ENCODE measurements at places on chromosomes 12 and 14.

DNA sequence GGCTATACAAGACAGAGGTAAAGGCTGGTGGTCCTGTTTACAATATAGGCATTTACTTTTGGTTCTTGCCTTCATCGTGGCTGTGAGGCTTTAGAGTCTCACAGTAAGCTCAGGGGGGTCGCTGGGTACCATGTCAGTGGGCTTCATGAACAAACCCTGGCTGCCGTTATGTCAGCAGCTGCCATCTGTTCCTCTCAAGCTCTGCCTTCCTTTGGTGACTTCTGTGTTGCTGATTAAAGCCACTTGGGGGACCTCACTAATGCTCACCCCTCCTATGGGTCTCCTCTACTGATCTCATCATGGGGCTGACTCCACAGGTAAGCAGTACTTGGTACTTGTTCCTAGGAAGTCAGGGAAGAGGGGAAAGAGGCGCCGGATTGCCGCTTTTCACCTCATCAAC is 268.7 kb downstream of the TTC6 start:
- DNase-seq = no peak

- DNase-seq = no peak
Measured at GRCh38 chr14:83101846-83102245, 1568.2 kb upstream of the SEL1L start.

DNA sequence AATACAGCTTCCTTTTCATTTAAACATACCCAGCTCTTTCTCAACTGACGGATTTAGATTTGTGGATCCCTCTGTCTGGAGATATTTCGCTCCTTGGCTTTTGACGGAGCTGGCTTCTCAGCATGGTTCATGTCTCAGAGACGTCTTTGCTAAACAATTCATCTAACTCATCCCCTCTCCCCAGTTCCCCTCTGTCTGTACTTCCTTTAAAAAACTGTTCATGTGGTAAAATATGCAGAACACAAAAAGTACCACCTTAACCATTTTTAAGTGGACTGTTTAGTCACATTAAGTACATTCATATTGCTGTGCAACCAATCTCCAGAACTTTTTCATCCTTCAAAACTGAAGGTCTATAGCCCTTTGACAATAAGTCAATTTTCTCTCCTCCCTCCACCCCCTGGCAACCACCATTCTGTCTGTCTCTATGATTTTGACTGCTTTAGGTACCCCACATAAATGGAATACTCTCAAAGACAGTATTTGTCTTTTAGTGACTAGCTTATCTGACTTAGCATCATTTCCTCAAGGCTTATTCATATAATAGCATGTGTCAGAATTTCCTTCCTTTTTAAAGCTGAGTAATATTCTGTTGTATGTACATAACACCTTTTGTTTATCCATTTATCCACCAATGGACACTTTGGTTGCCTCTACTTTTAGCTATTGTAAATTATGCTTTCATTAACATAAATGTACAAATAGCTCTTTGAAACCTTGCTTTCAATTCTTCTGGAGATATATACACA is 399.8 kb upstream of the SOX5 start:
- no peak for DNase-seq

- no peak for DNase-seq
Measured at GRCh38 chr12:57203791-57204190, 12.8 kb upstream of the NXPH4 start.

DNA sequence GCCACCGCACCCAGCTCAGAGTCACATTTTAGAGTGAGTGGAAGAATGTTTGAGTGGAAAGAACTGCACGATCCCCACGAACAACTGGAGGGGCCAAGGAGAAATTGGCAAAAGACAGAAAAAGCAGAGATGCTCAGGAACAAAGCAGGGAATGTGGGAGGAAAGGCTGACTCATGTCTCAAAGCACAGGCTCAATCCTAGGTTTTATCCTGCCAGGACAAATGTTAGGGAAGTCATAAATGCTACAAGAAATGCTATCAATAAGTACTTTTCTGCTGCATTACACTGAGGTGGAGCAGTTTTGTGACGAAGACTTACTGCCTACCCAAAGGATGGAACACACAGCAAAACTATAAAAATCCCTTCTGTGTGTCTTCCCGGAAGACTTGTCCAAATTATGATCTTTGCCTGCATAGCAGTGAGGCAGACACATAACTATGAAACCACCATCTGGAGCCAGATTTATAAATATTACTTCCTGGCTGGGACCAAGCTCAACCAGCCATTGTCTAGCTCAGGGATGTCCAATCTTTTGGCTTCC is 26.7 kb downstream of the NIN start:
- no peak for DNase-seq

GRCh38 chr14:51202914-51203665 is 37.0 kb upstream of the TMX1 start:
- no peak for DNase-seq

DNA sequence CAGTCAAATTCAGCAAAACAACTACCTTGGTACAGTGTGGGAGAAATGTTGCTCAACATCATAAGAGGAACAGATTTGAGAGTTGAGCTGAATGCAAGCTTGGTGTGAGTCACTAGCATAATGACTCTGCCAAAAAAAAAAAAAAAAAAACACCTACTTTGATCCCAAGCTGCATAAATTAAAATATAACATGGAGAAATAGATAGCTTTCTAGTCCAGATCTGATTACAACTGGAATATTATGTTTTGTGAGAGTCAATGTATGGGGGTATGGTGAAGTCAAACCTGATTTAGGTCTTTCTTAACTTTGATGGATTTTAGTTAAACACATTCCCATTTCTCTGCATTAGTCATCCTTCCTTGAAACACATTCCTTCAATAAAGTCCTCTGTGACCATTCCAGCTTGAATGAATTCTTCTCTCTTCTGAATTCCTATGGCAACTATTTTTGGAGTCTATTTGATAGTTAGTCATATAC is 188.1 kb downstream of the SLC5A8 start:
- no peak for DNase-seq

GRCh38 chr12:89156862-89157262 is 195.4 kb downstream of the DUSP6 start:
- DNase-seq = no peak

GRCh38 chr12:32249777-32250176 is 143.1 kb downstream of the BICD1 start:
- DNase-seq = no peak
